ENCODE measurements at places on chromosomes 6 and 20.

DNA sequence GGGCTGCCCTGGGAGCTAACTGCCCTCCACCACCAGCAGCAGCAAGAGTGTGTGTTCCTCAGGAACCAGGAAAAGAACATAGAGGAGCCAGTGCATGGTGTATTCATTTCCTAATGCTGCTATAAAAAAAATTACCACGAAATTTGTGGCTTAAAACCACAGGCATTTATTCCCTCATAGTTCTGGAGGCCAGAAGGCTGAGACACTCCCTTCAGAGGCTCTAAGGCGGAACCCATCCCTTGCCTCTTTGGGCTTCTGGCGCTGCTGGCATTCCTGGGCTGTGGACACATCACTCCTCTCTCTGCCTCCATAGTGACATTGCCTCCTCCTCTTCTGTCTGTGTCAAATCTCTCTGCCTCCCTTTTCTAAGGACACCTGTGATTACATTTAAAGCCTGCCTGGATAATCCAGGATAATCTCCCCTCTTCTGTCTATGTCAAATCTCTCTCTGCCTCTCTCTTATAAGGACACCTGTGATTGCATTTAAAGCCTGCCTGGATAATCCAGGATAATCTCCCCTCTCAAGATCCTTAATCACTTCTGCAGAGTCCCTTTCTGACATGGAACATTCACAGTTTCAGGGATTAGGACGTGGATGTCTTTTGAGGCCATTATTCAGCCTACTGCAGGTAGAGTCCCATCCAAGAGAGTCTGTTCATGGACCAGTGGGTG is 54.7 kb downstream of the NDUFAF5 start:
- no peak for DNase-seq

GRCh38 chr6:3239110-3239830 is 11.8 kb upstream of the TUBB2B start:
- DNase-seq, result no peak

DNA sequence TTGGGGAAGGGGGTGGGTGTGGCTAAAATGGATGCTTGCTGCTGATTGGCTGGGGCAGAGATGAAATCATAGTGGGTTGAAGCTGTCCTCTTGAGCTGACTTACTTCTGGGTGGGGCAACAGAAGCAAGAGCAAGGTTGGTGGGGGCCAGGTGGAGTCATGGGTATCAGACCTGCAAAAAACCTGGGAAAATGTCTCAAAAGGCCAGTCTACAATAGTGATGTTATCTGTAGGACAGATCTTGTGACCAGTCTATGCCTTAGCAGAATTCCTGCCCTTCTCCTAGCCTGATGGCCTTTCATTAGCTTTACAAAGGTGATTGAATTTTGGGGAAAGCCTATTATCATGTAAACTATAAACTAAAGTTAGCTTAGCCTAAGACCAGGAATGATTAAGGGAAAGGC is 945.7 kb downstream of the KIF16B start:
- DNase-seq, result no peak

DNA sequence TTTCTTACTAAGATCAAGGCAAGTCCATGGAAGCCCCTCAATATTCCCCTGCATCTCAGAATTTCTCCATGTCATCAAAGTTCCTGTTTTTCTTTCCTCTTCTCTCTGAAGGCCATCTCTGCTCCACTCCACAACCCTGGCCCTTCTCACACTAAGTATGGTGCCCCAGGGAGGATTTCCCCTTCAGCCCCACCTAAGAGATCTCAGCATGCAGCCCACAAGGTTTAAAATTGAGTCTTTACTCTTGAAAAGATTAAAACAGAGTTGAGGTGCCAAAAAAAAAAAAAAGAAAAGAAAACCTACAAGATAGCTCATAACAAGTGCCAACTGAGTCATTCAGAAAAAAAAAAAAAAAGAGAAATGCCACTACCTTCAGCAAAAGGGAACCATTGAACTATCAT is 36.5 kb upstream of the TNFAIP3 start:
- DNase-seq, result no peak

GRCh38 chr6:31727034-31727716 is 1.9 kb downstream of the DDAH2 start:
- no peak for DNase-seq

DNA sequence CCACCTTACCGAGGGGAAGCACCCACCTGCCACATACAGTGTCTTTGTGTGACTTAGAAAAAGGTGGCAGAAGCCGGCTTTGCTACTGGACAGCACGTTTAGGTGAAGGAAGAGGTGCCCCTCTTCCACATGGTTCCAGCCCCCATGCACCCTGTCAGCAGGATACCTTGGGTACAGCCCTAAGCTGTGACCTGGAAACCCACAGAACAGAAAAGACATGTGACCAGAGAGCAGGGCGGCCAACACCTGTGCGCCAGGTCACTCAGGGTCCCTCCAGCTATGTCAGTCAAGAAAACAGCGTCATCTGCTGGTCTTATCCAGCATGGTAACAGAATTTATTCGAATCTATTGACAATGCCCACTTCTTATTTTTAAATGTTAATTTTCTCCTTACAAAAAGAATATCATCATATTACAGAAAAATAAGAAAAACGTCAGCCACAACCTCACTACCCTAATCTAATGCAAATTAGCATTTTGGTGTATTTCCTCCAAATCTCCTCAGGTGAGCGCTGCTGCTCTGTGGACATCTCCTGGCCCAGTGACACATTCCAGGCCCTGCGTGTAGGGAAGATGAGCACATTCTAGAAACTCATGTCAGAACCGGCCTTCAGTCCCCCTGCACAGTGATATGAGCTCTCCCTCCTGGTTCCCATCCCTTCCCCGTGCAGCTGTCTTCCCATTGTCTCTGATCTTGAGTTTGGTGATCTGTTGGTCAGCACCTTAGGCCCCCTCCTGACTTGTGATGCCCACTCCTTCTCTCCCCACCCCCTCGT is 37.2 kb downstream of the GTF2H5 start:
- DNase-seq, result no peak

- DNase-seq, result no peak
These were observed 132.1 kb upstream of the FOXQ1 start for GRCh38 chr6:1179571-1180459.

- DNase-seq, result no peak
These were observed 213.1 kb downstream of the RNF144B start for GRCh38 chr6:18600255-18600654.

- no peak for DNase-seq
These were observed 996 bp upstream of the SEC23B start for GRCh38 chr20:18506744-18507143.

GRCh38 chr6:72559067-72559466 is 62.8 kb upstream of the KCNQ5 start:
- DNase-seq, result no peak

GRCh38 chr6:135851442-135852271 is at the start of gene PDE7B:
TSS of gene PDE7B (plus strand) at chr6:135851701.
- DNase-seq, result peak; percentile 28

GRCh38 chr20:43994486-43995100 is 79.9 kb downstream of the TOX2 start:
- no peak for DNase-seq

- DNase-seq, result no peak
These were observed 273.3 kb downstream of the ALDH8A1 start for GRCh38 chr6:134676307-134677281.

DNA sequence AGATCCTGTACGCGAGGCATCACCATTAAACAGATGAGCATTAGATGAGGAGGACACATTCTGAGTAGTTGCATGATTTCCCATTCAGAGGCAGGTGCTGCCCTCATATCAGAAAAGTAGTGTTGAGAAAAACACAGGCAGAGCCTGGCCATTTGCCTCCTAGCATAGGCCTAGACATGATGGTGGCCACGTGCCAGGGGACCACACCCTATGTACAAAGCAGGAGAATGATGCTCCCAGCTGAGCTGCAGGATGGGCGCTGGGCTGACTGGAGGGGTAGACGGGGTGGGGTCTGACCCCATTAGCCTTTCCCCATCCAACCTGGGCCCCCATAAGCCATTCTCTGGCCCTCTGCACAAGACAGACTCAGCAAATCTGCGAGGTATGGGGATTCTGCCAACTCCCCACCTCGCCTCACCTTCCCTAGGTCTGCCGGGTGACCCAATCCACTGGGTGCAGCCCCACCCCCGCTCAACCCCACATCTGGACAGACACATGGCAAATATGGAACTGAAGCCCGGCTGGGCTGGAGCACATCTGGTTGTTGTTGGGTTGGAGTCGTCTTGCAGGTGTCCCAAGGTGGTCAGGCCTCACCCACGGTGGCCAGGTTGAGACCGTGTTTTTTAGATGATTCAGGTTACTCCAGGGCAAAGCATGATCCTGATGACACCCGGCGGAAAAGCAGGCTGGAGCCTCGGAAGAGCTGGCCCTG is 13.9 kb downstream of the PI16 start:
- no peak for DNase-seq

DNA sequence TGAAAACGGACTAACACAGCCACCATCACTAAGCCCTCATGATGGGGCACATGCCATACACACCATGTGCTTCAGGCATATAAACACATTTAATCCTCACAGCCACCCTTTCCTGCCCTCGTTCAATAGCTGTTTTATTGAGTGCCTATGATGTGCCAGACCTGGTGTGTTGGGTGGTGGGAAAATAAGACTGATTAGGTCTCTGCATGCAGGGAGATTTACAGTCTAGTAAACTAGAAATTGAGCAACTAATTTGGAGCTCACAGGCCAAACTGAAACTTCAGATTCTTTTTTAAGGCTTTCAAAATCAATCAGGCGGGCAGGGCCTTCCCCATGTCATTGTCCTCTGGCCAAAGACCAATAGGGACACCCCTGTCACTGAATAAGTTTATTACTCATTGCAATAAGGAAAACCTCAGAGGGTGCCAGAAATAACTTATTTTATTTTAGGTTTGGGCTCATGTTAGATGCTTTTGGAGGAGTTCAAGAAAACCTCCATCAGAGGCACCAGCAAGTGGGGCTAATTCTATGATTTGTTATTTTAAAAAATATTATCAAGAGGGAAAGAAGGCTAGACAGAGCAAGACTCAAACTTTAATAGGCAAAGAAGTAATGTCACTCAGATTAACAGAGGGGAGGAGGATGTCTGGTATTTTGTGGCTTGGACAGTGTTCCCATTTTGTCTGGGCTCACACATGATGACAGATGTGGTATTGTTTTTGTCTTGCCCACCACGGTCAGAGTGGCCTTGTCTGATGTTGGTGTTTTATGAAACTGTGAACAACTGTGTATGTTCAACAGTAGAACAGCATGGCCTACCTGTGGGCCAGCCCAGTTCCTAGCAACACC is 12.0 kb downstream of the ZFP64 start:
- no peak for DNase-seq

DNA sequence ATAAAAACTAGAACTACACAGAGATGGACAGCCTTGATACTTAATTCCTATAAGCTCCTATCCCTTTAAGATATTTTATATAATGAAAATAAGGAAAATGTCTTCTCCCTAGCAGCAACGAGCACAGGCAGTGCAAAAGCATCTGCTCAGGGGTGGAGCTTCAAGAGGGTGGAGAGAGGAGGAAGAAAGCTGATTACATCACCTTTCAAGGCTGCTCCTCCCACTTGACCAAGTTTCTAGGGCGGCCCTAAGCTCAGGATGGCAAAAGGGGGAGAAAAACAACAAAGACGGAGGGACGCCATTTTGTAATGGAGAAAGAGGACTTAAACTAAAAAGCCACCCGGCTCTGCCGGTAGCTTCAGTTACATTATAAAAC is 2.2 kb downstream of the PPP1R10 start:
- DNase-seq, result peak; percentile 64

- DNase-seq, result no peak
These were observed 55.0 kb upstream of the TNFAIP3 start for GRCh38 chr6:137811916-137812553.

DNA sequence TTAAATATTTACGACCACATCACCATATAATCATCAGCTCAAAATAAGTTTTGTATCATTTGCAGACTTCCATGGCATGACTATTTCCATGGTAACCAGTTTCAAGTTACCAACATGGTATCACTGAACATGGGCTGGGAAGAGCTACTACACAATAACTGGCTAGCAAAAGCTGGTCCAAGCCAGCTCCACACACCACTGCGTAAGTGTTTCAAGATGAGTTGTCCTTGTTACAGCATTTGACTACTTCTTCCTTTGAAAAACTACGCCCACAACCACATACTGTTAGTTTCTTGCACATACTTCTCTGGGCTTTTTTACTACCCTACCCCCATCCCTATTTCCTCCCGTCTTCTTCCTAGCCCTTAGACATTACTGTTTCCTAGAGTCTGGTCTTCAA is 8.5 kb downstream of the CD164 start:
- DNase-seq, result no peak

GRCh38 chr6:53390010-53390409 is 41.3 kb upstream of the ELOVL5 start:
- no peak for DNase-seq

DNA sequence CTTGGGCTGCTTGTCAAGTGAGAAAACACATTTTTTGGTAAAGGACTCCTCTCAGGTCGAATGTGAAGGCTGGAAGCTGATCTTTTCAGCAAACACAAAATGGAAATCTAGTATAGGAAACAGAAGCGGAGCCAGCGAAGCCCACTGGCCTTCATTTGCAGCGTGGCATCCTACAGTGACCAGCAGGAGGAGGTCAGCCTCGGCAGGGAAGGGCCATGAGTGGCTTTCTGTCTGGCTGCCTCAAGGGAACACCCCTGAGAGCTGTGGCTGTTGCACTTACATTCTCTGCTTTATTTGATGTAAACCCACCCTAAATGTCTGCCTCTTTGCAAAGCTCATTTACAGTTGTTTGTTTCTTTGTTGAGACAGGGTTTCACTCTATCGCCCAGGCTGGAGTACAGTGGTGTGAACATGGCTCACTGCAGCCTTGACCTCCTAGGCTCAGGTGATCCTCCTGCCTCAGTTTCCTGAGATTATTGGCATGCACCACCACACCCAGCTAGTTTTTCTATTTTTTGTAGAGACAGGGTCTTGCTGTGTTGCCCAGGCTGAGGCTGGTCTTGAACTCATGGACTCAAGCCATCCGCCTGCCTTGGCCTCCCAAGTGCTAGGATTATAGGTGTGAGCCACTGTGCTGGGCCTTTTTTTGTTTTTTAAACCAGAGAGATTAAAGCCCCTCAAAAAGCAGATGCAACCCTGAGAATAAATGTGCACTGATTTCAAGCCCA is 322.0 kb upstream of the SOX4 start:
- DNase-seq, result no peak

DNA sequence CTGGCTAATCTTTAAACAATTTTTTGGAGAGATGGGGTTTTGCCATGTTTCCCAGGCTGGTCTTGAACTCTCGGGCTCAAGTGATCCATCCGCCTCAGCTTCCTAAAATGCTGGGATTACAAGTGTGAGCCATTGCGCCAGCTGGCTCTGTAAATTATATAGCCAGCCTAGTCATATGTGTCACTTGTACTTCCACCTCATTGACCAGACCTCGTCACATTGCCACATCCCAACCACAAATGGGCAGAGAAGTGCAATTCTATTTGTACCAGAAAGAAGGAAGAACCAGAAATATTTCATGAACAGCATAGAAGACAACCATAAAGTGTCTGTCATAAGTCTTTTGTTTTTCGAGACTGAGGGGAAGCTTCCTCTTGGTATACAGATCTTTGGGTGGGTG is 304.9 kb upstream of the RNF24 start:
- no peak for DNase-seq

GRCh38 chr6:79631693-79632172 is 604 bp downstream of the SH3BGRL2 start:
- DNase-seq, result no peak
